ENCODE measurements at places on chromosomes 4 and X. TPM values are rescaled to one million over a fixed set of nuclear protein-coding genes. Genes with fewer than 3 reads are reported as not detected.

Gene ABCB7
- total RNA-seq: 30.6 TPM

Gene DCAF4L1
- total RNA-seq: 0.14 TPM

Gene AGTR2
- not detected for total RNA-seq

Gene PGAM4
- total RNA-seq: 0.28 TPM

Gene SSX1
- 0.18 TPM for total RNA-seq

Gene NIPAL1
- 1.7 TPM for total RNA-seq

Gene GYPE
- total RNA-seq: not detected

Gene MAGEA11
- total RNA-seq: 0.18 TPM

Gene RHOXF2B
- not detected for total RNA-seq

Gene MID1IP1
- 232 TPM for total RNA-seq

Gene BEX5
- total RNA-seq: 5.5 TPM

Gene EGFL6
- total RNA-seq: 0.41 TPM

Gene BEX4
- total RNA-seq: 89.6 TPM

Gene ARAF
- total RNA-seq: 34.4 TPM

Gene FGF5
- not detected for total RNA-seq

Gene MAGEE2
- not detected for total RNA-seq

Gene RTL5
- total RNA-seq: 1.5 TPM

Gene REPS2
- total RNA-seq: 0.31 TPM

Gene NUDT10
- 31.7 TPM for total RNA-seq

Gene LONRF3
- 0.10 TPM for total RNA-seq

Gene POU3F4
- 0.37 TPM for total RNA-seq

Gene TLR8
- total RNA-seq: not detected

Gene GALNTL6
- 0.24 TPM for total RNA-seq

Gene HPSE
- 0.78 TPM for total RNA-seq

Gene DTHD1
- total RNA-seq: not detected

Gene ITIH6
- total RNA-seq: not detected

Gene NRK
- total RNA-seq: 2.5 TPM

Gene SERPINA7
- total RNA-seq: not detected

Gene DCHS2
- total RNA-seq: 1.0 TPM

Gene SFRP2
- total RNA-seq: 140 TPM

Gene CXCL10
- total RNA-seq: not detected

Gene ALB
- total RNA-seq: not detected

Gene PLCXD1
- 86.3 TPM for total RNA-seq

Gene PLAC1
- 0.76 TPM for total RNA-seq

Gene DMP1
- total RNA-seq: not detected

Gene CXCL8
- not detected for total RNA-seq

Gene NUDT11
- 35.0 TPM for total RNA-seq

Gene IL2
- total RNA-seq: not detected

Gene HSD17B11
- total RNA-seq: 20.9 TPM

Gene SOX3
- total RNA-seq: 3.9 TPM

Gene LDOC1
- total RNA-seq: 16.8 TPM

Gene C1QTNF7
- 0.07 TPM for total RNA-seq

Gene CCNB3
- 0.10 TPM for total RNA-seq

Gene SPANXA1
- total RNA-seq: not detected

Gene HSFX3
- total RNA-seq: not detected

Gene WNK3
- total RNA-seq: 13.0 TPM

Data from H7 (cell line).